ENCODE measurements at places on chromosomes 6 and 20. TPM values are rescaled to one million over a fixed set of nuclear protein-coding genes. Genes with fewer than 3 reads are reported as not detected.

DNA sequence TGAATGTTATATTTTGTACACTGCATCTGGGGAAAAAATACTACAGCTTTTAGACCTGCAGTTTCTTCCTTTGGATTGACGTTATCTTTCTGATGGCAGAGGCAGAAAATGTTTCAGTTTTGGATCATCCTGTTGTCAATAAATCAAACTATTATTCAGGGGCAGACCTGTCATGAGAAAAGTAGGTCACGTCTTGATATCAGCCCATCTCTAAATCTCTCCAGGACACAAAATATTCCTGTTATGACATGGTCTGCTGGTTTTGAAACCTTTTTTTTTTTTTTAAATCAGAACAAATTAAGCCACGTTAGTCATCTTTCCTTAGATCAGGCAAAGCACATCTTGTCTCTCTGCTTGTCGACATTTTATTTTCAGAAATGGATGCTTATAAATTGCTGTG, 24.0 kb downstream of the IL20RA start:
- no peak for DNase-seq

Gene SLC22A16
- total RNA-seq = not detected

DNA sequence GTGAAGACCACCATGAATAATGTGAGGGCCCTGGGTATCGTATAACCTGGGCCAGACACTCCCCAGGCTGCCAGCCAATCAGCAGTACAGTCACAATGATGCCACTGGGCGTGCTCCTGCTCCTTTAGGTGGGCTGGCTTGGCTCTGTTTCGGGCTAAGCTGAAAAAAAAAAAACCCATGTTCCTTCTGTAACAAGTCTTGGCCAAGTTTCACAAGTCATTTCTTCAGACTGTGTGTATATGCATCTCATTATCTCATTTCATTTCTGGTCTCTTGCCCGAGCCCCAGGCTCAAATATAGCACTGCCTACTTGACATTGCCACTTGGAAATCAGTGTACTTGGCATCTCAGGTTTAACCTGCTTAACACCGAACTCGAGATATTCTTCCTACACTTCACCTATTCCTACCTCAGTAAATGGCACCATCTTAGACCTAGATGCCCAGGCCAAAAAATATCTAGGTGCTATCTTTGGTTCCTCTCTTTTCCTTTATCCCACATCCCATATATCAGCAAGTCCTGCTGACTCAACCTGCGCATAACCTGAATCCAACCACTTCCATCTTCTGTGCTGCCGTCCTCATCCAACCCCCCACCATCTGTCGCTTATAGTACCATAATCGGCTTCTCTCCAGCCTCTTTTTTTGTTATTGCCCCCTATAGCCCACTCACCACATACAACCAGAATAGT, 1.8 kb downstream of the UQCC2 start:
- no peak for DNase-seq

DNA sequence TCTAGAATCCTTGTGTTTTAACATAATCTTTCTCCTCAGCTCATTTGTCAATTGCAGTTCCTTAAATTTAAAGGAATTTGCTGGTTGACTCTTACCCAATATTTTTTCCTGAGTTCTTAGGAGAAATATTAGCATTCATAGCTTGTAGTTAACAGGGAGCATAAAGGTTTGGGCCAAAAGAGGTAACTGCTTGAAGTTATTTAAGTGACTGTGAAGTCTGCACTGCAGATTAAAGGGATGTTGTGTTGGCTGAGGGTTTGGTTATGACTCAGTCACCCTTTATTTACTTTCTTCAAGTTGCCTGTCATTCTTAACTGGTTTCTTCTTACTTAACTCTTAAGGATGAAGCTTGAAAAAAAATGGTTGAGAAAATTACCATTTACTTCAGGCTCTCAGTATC, 220.3 kb upstream of the LAMP5 start:
- DNase-seq = no peak

GRCh38 chr6:75893058-75893775, 144.2 kb downstream of the MYO6 start:
- no peak for DNase-seq

- DNase-seq = no peak
These were observed 227.9 kb downstream of the BCAS1 start for GRCh38 chr20:53842301-53843099.

- DNase-seq = no peak
These were observed 238.1 kb upstream of the IRAK1BP1 start for GRCh38 chr6:78629154-78629721.

Gene SNAI1
- total RNA-seq = 5.8 TPM

GRCh38 chr20:46058599-46059281, 29.7 kb downstream of the SLC12A5 start:
- DNase-seq = no peak
